RPMI7951 (cell line): ENCODE measurements at places on chromosomes 2 and 18. TPM values are rescaled to one million over a fixed set of nuclear protein-coding genes. Genes with fewer than 3 reads are reported as not detected.

INO80C gene
- 1.7 and 3.4 TPM in 2 replicates for total RNA-seq

GRCh38 chr2:206657087-206657486 lies 14.8 kb downstream of the FAM237A start:
- DNase-seq = peak; percentile 23

DNA sequence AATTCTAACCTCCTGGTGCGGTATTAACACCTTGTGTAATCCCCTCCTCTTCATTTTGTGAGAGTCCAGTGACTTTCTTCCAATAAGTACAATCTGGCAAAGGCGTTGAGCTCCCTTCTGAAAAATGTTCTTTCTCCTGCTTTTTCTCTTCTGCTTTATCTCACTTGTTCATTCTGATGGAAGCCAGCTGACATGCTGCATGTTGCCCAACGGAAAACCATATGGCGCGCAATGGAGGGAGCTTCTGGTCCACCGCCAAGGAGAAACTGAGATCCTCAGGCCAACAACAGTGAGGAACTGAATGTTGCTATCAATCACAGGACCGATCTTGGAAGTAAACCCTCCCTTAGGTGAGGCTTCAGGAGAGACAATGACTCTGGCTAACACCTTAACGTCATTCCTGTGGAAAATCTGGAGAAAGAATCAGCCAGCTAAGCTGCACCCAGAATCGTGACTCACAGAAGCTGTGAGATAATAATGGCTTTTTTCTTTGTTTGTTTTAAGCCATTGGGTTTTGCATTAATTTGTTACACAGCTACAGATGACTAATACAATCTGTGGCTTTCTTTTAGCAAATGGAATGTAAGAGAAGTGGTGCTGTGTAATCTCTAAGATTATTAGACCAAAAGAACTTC lies 1323.9 kb upstream of the DDX18 start:
- DNase-seq = peak; percentile 16

DNA sequence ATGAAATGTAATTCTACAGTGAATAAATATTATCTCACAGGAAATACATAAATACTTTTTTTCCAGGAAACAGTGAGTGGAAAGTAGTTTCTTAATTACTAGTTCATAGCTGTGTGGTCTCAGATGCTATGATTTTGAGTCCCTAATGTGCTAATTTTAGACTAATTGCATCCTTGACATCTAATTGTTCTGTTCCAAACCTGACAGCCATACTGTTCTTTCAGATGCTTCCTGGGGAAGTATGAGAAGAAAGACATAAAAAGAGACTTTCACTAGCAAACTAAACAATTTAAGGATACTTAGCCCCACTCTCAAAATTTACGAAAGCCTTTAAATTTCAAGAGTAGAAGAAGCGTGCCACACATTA lies 350.9 kb upstream of the CDH20 start:
- no peak for DNase-seq

NOSTRIN gene
- 0.20 TPM in 1 of 2 replicates, not detected in the other for total RNA-seq

DNA sequence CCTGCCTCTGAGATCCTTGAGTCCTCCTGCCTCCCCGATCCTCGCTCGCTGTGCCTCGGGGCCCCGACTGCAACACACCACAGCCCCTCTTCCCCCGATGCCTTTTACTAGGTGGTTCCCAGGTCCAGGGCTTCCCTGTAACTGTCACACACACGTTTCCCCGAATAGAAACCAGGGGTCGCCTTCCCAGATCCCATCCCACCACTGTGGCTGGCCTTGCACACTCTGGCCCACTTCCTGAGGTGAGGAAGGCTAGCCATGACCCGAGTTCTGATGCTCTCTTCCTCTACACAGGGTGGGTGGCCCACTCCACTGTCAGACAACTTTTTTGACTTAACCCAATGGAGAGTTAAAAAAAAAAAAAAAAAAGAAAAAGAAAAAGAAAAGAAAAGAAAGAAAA lies 139.6 kb upstream of the ASB18 start:
- DNase-seq = no peak

ACMSD gene
- total RNA-seq = not detected in 2 replicates

NYAP2 gene
- not detected in 2 replicates for total RNA-seq

DNA sequence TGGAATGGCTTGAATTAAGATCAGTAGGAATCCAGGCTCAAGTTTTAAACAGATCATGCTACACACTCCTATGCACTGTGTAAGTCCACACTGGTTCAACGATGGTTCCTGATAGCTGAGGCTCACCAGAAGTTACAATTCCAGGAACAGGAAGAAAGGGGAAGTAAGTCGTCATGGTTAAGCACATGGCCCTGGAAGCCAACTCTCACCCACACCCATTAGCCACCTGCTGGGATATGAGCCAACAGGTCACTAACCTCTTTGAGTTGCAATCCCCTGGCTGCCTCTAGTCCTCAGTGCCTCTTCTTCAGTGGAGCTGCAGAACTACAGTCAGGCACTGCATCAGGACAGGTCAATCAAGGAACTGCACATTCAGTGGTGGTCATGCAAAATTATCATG lies 133.5 kb downstream of the TMEM182 start:
- no peak for DNase-seq

DNA sequence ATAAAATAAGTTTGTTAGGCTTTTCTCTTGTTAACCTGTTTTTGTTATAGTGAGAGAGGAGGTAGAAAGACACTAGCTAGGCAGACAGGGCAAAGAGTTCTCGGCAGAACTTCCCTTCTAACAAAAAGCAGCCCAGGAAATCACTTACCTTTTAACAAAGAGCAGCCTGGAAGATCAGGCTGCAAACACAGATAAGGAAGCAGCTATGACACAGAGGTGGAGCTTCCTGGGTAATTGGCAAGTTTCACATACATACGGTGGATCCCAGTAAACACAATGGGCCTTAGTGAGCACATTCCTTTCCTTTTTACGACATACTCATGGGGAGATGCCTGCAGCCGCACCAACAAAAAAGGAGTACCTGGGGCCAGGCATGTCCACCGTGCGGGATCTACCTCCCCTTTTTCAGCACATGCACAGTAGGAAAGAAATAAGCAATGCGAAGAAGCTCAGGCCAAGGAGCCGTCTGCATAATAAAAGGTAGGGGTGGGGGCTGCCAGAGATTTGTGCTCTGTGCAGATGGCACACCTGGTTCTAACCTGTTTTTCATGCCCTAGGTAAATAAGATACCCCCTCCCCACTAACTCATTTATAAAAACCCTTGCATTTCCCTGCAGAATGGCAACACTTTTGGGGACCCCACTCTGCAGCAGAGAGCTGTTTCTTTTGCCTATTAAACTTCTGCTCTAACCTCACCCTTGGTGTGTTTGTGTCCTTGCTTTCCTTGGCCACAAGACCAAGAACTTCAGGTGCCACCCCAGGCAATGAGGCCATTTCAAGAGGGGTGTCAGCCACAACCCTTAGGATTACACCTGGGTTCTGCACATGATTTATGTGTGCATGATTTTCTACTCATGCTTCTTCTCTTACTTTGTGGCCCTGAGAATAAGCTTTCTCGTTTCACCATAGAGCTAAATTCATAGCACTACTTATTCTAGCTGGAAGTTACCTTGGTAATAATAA lies 26.5 kb downstream of the MDH1 start:
- DNase-seq = peak; percentile 7

LOXL3 gene
- 93.6 and 108 TPM in 2 replicates for total RNA-seq
